Progenitor cell of endocrine pancreas (in vitro differentiated cells): ENCODE measurements at places on chromosomes 7 and 10.

GRCh38 chr7:22307816-22308215 lies 49.1 kb downstream of the RAPGEF5 start:
- DNase-seq, result no peak

GRCh38 chr7:131640686-131641085 lies 84.3 kb upstream of the PODXL start:
- no peak for DNase-seq

DNA sequence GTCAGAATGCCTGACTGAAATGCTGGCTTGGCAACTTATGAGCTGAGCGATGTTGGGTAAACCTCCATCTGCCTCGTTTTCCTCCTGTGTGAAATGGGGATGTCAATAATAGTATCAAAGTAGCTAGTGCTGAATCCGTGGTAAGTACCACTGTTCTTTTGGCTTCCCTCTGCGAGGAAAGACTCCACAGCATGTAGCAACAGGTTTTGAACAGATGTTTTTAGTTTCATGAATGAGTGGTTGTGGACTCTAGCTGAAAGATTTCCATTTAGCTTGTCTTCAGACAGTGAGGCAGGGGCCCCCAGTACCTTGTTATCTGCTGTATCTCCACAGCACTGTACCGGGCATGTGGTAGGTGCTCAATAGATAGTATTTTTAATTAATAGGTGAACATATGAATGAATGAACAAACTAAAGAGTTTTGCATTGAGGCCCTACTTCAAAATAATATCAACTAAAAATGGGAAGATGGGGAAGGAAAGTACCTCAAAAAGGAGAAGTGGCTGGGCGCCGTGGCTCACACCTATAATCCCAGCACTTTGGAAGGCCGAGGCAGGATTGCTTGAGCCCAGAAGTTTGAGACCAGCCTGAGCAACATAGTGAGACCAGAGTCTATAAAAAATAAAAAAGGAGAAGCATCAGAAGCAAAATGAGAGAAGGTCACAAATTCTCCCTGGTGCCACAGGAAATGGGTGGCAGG lies 5.6 kb upstream of the DLG5 start:
- no peak for DNase-seq

DNA sequence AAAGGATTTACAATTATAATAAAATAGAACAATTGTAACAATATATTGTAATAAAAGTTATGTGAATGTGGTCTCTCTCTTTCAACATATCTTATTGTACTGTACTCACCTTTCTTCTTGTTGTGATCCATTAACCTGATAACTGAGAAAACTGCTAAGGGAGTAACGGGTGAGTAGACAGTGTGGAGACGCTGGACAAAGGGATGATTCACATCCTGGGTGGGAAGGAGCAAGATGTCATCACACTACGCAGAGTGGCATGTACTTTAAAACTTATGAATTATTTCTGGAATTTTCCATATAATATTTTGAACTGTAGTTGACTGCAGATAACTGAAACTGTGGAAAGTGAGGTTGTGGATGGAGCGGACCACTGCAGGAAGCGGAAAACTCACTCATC lies 91.2 kb upstream of the PLPP4 start:
- DNase-seq, result no peak

- DNase-seq, result no peak
Observed at GRCh38 chr10:62619413-62619738, 185.1 kb upstream of the ADO start.

- no peak for DNase-seq
Observed at GRCh38 chr7:134813663-134814396, 34.4 kb downstream of the CALD1 start.

GRCh38 chr7:2471022-2471329 lies 5.2 kb downstream of the GRIFIN start:
- DNase-seq, result no peak

- DNase-seq, result peak; percentile 44
Observed at GRCh38 chr10:129850790-129851189, 113.3 kb downstream of the EBF3 start.

- no peak for DNase-seq
Observed at GRCh38 chr10:74973741-74974392, 137.6 kb upstream of the SAMD8 start.

DNA sequence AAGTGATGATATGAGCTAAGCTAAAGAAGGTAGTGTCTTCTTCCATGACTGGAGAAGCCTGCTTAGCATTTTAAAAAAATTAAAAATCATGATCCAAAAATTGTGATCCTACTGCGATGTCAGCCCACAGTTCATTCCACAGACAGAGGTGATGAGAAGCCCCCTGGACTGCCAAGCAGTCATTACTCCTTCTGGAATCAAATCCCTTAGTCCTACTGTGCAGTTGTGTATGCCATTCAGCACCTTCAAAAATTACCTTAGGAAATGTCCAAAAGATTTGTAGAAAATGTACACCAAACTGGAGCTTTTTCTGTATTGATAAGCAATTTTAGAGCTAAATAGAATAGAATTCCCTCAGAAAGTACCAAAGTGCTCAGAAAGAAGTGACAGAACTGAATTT lies 283.5 kb upstream of the NFE2L3 start:
- DNase-seq, result no peak

GRCh38 chr10:90227786-90228185 lies 526.4 kb downstream of the KIF20B start:
- no peak for DNase-seq

DNA sequence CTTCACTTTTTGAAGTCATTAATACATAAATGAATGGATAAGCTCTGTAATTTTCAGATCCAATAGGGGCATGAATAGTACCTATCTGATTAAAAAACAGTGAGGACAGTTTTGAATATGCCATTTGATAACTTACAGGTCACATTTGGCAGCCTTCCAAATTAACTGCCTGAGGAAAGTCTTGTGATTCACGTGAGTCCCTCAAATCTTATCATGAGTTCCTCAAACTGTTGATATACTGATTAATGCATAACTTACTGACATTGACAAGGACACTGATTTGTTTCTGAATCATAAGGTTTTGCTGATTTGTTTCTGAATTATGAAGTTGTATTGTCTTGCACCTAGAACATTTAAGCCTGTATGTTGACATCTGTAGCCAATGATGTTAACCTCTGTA lies 55.1 kb downstream of the ANKMY2 start:
- no peak for DNase-seq

DNA sequence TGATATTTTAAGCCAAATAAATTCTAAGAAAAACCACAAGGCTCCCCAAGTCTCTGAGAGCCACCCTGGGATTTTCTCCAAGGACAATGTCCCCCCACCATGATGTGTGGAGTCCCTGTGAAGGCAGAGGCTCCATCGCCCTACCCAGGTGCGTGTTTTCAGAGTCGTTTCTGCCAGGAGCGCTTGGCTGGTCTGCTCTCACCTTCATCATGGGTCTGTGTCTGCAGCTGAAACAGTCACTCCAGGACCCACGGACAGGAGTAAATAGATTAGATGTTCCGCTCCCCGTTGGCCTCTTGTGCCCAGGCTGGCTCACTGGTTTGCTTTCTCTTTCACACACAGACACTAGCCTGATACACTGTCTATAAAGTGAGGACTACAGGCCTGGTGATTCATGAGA lies 217.5 kb downstream of the SFMBT2 start:
- no peak for DNase-seq

DNA sequence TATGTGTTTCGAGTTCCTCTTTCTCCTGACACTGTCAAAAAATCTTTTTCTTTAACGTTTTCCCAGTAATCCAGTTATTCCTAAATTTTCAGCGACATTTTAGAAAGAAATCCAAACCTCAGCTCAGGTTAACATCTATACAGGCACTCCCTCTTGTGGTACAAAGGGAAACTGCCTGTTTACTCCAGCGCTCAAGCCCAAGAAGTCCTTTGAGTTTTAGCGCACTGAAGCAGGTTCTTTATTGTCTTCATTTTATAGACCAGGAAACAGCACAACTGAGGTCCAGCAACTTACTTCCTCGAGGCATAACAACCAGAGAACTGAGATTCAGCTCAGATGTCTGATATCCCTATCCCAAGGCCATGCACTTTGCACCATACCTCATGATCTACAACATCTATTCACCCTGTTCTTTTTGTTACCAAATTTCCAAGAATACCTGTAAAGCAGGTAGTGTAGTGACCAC lies 287.2 kb upstream of the MKLN1 start:
- DNase-seq, result peak; percentile 20

GRCh38 chr10:96765406-96766240 lies 45.3 kb upstream of the PIK3AP1 start:
- peak; percentile 30 for DNase-seq

DNA sequence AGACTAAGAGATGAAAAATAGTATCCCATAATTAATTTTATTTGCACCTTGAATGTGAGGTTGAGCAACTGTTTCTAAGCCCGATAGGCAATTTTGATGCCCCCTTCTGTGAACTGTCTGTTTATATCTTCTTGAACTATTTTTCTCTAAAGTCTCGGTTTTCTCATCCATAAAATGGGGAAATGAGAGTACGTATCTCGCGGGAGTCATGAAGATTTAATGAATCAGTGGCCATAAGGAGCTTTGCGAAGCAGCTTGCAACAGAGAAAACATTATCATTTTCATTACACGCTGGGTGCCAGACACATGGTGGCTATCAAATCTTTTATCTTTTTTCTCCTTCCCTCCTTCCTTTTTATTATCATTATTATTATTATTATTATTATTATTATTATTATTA lies 108.1 kb upstream of the CARD11 start:
- DNase-seq, result no peak

- no peak for DNase-seq
Observed at GRCh38 chr10:130358981-130359650, 222.9 kb downstream of the GLRX3 start.
